ENCODE measurements at places on chromosomes 12 and 14. TPM values are rescaled to one million over a fixed set of nuclear protein-coding genes. Genes with fewer than 3 reads are reported as not detected.

DNA sequence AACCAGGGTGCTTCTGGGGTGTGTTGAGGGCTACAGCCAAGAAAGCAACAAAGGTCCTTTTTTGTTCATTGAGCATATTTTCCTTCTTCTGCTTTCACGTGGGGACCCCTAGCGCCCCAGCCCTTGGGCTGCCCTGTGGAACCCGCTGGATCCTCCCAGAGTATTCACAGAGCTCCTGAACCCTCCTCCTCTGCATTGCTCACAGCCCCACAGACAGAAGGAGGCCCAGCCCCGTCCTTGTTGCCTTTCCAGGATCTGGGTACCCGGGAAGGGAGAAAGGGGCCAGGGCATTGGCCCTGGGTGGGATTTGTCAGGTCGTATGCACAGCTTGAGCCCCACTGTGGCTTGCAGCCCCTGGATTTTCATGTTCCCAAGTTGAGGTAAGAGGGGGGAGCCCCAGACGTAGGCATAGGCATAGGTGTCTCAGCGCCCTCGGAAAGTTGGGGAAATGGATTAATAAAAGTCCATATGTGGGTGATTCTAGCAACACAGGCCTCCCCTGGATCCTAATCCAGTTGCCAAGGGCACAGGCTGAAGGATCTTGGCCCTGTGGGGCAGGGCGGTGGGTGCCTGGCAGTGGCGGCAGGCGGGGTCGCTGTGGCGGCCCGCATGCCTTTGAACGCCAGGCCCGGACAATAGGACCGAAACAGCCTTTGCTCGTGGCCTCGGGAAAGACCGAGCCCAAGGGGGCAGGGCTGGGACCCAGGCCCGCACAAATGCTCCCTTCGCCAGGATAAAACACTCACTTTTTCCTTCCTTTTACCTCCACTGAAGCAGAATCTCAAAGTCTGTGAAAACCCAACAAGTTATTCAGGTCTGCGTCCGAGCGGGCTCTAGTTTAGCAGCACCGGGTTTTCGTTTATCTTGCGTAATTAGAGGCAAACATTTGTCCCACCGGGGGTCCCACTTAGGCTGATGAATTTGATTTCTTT, 3.0 kb upstream of the HOXC10 start:
- H3K27me3 ChIP-seq, result peaks cover 45% of the 10 kb centered on the region
- H3K27ac ChIP-seq, result no peak overlapping the region
- DNase-seq, result no peak
- no peak overlapping the region for H3K4me3 ChIP-seq

Gene ANO2
- total RNA-seq, result 20.1 TPM

- no peaks in the 10 kb centered on the region for H3K27me3 ChIP-seq
- no peak overlapping the region for H3K4me3 ChIP-seq
- H3K27ac ChIP-seq, result no peak overlapping the region
- peaks cover 57% of the 10 kb centered on the region for H3K36me3 ChIP-seq
These were observed 31.5 kb upstream of the CACNA2D4 start for GRCh38 chr12:1949771-1950470.

GRCh38 chr14:34302654-34303053, 159.4 kb downstream of the SPTSSA start:
- no peaks in the 10 kb centered on the region for H3K36me3 ChIP-seq
- H3K4me1 ChIP-seq, result no peaks in the 10 kb centered on the region
- H3K27ac ChIP-seq, result no peak overlapping the region
- H3K4me3 ChIP-seq, result no peak overlapping the region

GRCh38 chr14:104351849-104352492, 213.6 kb downstream of the KIF26A start:
- no peak for DNase-seq
- no peaks in the 10 kb centered on the region for H3K36me3 ChIP-seq
- no peak overlapping the region for H3K4me3 ChIP-seq
- no peaks in the 10 kb centered on the region for H3K4me1 ChIP-seq
- H3K27ac ChIP-seq, result no peak overlapping the region

Gene PRH1
- total RNA-seq, result not detected

DNA sequence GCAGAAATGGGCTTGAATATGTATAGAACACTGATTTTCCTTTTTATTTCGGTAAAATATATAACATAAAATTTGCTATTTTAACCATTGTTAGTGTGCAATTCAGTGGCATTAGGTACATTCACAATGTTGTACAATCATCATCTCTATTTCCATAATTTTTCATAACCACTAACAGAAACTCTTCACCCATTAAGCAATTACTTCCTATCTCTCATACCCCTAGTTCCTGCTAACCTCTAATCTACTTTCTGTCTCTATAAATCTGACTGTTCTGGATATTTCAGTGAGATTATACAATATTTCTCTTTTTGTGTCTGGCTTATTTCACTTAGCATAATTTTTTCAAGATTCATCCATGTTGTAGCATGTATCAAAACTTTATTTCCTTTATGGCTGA, 8.9 kb upstream of the RNF212B start:
- no peaks in the 10 kb centered on the region for H3K36me3 ChIP-seq
- no peak overlapping the region for H3K4me3 ChIP-seq
- no peaks in the 10 kb centered on the region for H3K4me1 ChIP-seq
- no peaks in the 10 kb centered on the region for H3K27me3 ChIP-seq

Gene CERS5
- total RNA-seq, result 29.7 TPM

GRCh38 chr14:102212356-102212755, 72.7 kb downstream of the WDR20 start:
- H3K4me1 ChIP-seq, result peaks cover 2% of the 10 kb centered on the region
- H3K4me3 ChIP-seq, result no peak overlapping the region
- DNase-seq, result no peak
- no peaks in the 10 kb centered on the region for H3K27me3 ChIP-seq
- peaks cover 29% of the 10 kb centered on the region for H3K36me3 ChIP-seq
- no peak overlapping the region for H3K27ac ChIP-seq

- DNase-seq, result no peak
- no peak overlapping the region for H3K4me3 ChIP-seq
- no peaks in the 10 kb centered on the region for H3K4me1 ChIP-seq
- no peaks in the 10 kb centered on the region for H3K27me3 ChIP-seq
These were observed 173.8 kb upstream of the DCN start for GRCh38 chr12:91356405-91356804.

Gene RBMS2
- 21.3 TPM for total RNA-seq

Data from ascending aorta (tissue), 2 donors.